ENCODE measurements at places on chromosomes 5 and 9. TPM values are rescaled to one million over a fixed set of nuclear protein-coding genes. Genes with fewer than 3 reads are reported as not detected.

- peaks cover 8% of the 10 kb centered on the region for H3K4me1 ChIP-seq
- H3K27me3 ChIP-seq: no peaks in the 10 kb centered on the region
- no peak overlapping the region for H3K4me3 ChIP-seq
- H3K36me3 ChIP-seq: no peaks in the 10 kb centered on the region
- H3K27ac ChIP-seq: no peak overlapping the region
Observed at GRCh38 chr5:73522989-73523388, 24.7 kb downstream of the BTF3 start.

GRCh38 chr5:56323505-56323904 lies 90.4 kb upstream of the ANKRD55 start:
- no peaks in the 10 kb centered on the region for H3K36me3 ChIP-seq
- no peak overlapping the region for H3K4me3 ChIP-seq
- DNase-seq: no peak
- H3K27me3 ChIP-seq: no peaks in the 10 kb centered on the region
- H3K4me1 ChIP-seq: peaks cover 11% of the 10 kb centered on the region

PRLR gene
- 18.7 TPM for total RNA-seq

GRCh38 chr5:2736872-2737271 lies 14.6 kb downstream of the IRX2 start:
- H3K4me3 ChIP-seq: no peak overlapping the region
- H3K27me3 ChIP-seq: peaks cover 34% of the 10 kb centered on the region
- no peaks in the 10 kb centered on the region for H3K36me3 ChIP-seq
- peaks cover 26% of the 10 kb centered on the region for H3K4me1 ChIP-seq
- no peak for DNase-seq

DNA sequence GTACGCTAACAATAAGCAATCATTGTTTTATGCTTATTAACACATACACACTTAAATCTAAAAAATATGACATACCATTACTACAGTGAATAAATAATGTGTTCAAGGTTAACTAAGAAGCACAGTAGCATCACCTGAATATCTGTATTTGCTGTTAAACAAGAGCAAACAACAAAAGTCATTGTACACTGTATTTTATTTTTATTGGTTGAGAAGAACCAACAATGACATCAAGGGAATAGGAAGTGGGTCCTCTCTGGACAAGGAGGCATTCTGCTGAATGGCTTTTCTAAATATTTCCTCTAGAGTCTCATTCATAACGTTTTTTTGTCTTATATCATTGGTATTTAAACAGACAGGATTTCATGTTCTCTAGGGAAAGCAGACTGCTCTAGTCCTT lies 460.4 kb downstream of the CDH9 start:
- DNase-seq: no peak
- H3K36me3 ChIP-seq: no peaks in the 10 kb centered on the region
- no peak overlapping the region for H3K4me3 ChIP-seq
- H3K27me3 ChIP-seq: no peaks in the 10 kb centered on the region

DNA sequence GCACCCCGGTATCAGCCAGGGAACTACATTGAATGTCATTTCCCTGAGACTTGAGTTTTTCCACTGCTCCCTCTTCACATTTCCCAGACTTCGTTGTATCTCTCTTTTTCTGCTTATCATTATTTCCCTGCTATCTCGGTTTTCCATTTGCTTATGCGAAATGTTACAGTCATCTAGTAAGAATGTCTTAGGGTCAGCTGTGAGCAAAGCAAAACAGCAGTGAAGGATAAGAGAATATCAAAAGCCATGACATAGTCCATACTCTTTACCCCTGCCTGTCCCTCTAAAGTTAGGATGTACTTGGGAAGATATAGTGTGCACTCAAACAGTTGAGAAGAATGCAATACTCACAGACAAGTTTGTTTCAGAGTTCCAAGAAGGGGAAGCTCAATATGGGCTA lies 88.7 kb downstream of the ITGA1 start:
- no peak overlapping the region for H3K27ac ChIP-seq
- no peaks in the 10 kb centered on the region for H3K27me3 ChIP-seq
- no peaks in the 10 kb centered on the region for H3K4me1 ChIP-seq
- no peaks in the 10 kb centered on the region for H3K36me3 ChIP-seq

KCNIP1 gene
- 0.34 TPM for total RNA-seq

COL15A1 gene
- 15.0 TPM for total RNA-seq

PCDHGA5 gene
- 4.0 TPM for total RNA-seq

DNA sequence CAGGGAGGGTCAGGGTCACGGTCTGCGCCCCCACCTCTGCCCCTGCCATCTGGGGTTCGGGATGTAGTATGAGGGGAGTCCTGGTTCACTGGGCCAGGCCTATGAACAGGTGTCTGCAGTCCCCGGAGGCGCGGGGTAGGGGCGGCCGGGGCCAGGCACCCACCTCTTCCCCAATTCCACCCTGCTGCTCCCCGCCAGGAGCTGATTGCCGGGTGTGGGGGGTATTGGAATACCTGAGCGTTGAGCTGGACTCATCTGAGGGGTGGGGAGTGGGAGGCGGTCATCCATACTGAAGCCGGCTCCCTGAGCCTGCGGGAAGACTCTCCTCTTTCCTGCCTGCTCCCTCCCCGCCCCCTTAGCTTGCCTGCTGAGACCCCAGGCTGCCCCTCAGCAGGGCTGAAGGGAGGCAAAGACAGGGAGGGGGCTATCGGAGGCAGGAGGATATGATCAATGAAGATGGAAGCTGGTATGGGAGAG lies 679 bp downstream of the SLC6A7 start:
- peaks cover 37% of the 10 kb centered on the region for H3K27me3 ChIP-seq
- H3K36me3 ChIP-seq: no peaks in the 10 kb centered on the region
- H3K4me3 ChIP-seq: no peak overlapping the region
- no peak overlapping the region for H3K27ac ChIP-seq

DNA sequence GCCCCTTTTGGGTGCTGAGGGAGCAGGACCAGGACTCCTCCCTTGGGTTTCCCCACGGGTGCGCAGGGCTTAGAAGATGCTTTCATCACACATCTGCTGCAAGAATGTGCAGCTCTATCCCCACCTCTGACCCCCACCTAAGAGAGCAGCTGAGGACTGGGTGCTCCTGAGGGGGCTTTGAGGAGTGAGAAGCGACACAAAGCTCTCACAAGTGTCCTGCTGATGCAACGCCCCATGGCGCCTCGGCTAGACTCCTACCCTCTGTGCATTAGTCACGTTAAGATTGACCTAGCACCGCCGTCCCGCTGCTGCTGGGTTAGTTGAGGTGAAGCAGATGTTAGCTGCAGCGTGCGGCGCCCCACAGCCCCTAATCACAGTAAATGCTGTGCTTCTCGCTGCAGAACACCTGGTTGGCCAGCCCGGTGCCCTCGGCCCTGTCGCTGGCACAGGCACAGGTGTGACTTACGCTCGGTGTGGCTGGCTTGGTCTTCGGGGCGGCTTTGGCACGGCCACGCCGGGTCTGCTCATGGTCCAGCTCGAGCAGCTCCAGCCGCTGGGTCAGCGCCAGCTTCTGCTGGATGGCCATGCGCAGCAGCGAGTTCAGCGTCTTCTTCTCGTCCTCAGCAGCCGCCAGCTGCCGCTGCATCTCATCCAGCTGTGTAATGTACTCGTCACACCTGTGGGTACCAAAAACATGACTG lies 45.0 kb upstream of the IPPK start:
- H3K27me3 ChIP-seq: no peaks in the 10 kb centered on the region
- H3K36me3 ChIP-seq: peaks cover 81% of the 10 kb centered on the region
- no peak overlapping the region for H3K4me3 ChIP-seq
- H3K27ac ChIP-seq: peak overlapping the region; percentile 78
- peak; percentile 72 for DNase-seq
- H3K4me1 ChIP-seq: peaks cover 56% of the 10 kb centered on the region

GRCh38 chr5:154146409-154146808 lies 44.1 kb upstream of the GALNT10 start:
- no peak for DNase-seq
- H3K36me3 ChIP-seq: no peaks in the 10 kb centered on the region
- H3K27ac ChIP-seq: no peak overlapping the region
- no peaks in the 10 kb centered on the region for H3K27me3 ChIP-seq
- no peaks in the 10 kb centered on the region for H3K4me1 ChIP-seq

DNA sequence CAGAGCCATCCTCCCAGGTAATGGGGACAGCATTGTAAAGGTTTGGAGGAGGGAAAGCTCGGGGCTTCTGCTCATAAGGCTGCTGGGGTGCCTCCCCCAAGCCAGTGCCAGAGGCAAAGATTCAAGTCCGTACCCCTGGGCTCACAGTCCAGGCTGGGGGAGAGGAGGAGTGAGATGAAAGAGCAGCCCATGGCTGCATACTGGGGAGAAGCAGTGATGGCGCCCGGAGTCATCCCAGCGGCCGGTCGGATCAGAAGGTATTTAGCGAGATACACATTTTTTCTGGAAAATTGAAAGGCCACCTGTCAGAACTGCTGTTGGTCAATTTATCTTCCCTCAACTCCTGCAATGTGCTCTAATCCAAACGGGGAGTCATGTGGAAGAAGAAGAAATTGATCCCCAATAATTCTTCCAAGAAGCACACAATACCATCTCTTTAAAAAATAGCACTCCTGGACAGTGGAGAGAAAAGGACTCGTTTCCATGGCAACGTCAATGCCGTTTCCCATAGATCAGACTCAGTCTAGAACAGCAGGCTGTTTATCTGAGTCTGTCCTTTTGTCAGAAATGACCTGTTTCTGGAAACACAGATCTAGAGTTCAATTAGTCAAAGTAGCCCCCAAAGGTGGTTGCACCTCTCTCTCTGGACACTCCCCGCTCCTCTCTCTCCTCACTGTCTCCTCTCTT lies 65.9 kb downstream of the NSG2 start:
- H3K36me3 ChIP-seq: no peaks in the 10 kb centered on the region
- H3K27me3 ChIP-seq: peaks cover 10% of the 10 kb centered on the region
- no peaks in the 10 kb centered on the region for H3K4me1 ChIP-seq
- no peak overlapping the region for H3K4me3 ChIP-seq
- DNase-seq: no peak

GRCh38 chr5:143955141-143955540 lies 143.2 kb downstream of the HMHB1 start:
- H3K36me3 ChIP-seq: no peaks in the 10 kb centered on the region
- H3K4me3 ChIP-seq: no peak overlapping the region
- H3K4me1 ChIP-seq: no peaks in the 10 kb centered on the region
- DNase-seq: no peak
- H3K27me3 ChIP-seq: no peaks in the 10 kb centered on the region

SARDH gene
- total RNA-seq: not detected

- no peaks in the 10 kb centered on the region for H3K27me3 ChIP-seq
- no peak overlapping the region for H3K4me3 ChIP-seq
- DNase-seq: peak; percentile 65
Observed at GRCh38 chr5:179225387-179225786, 119.9 kb downstream of the ADAMTS2 start.

SEMA6A gene
- 11.6 TPM for total RNA-seq

DNA sequence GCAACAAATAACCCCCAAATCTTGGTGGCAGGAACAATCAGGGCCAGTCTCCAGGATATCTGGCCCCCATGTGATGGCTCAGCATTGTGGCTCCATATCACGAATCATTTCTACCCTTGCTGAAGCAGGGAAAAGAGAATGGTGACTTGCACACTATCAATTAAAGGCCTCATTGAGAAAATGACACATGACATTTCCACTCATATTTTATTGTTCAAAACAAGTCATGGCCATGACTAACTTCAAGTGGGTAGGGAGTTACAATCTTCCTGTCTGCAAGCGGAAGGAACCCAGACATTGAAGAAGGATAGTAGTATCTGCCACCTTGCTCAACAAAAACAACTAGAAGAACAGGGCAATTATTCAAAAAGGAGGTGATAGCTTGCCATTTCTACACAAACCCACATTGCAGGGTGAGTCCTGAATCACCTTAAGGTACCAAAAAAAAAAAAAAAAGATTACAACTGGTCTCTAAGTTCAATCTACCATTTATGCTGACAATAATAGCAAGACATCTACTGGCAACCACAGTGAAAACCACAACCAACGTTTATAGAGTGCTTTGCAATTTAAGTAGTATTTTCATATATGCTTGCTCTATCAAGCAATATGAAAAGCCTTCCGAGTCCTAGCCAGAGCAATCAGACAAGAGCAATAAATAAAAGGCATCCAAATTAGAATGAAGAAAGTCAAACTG lies 186.7 kb upstream of the DAPK1 start:
- no peaks in the 10 kb centered on the region for H3K4me1 ChIP-seq
- no peak for DNase-seq
- H3K4me3 ChIP-seq: no peak overlapping the region
- H3K36me3 ChIP-seq: no peaks in the 10 kb centered on the region
- no peaks in the 10 kb centered on the region for H3K27me3 ChIP-seq
- no peak overlapping the region for H3K27ac ChIP-seq

GRCh38 chr5:124665625-124666024 lies 80.8 kb downstream of the ZNF608 start:
- H3K36me3 ChIP-seq: no peaks in the 10 kb centered on the region
- no peaks in the 10 kb centered on the region for H3K27me3 ChIP-seq
- no peak for DNase-seq
- H3K4me3 ChIP-seq: no peak overlapping the region
- peaks cover 34% of the 10 kb centered on the region for H3K4me1 ChIP-seq

DNA sequence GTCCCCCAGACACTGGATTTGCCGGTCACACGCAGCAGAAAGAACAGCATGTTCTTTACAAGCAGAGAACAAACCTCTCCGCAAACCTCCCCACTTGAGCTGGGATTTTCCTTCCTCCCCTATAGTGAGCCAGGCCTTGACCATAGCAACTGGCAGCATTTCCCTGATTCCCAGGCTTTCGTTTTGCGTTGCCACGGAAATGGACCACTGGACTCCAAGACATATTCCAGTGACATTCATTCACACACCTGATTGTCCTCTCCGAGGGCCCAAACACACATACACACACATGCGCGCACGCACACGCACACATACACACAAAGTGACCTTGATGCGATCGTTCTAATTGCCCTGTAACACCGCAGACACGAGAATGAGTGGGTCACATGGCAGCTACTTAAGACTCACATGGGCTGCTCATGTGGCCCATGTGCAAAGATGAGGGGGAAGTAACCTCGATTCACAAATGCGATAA lies 80.9 kb upstream of the CPEB4 start:
- no peaks in the 10 kb centered on the region for H3K36me3 ChIP-seq
- DNase-seq: no peak
- no peaks in the 10 kb centered on the region for H3K4me1 ChIP-seq
- no peak overlapping the region for H3K4me3 ChIP-seq
- no peak overlapping the region for H3K27ac ChIP-seq
- no peaks in the 10 kb centered on the region for H3K27me3 ChIP-seq

GRCh38 chr5:160185626-160186360 lies 43.5 kb upstream of the FABP6 start:
- no peaks in the 10 kb centered on the region for H3K27me3 ChIP-seq
- no peaks in the 10 kb centered on the region for H3K36me3 ChIP-seq
- no peak overlapping the region for H3K4me3 ChIP-seq
- DNase-seq: no peak
- H3K27ac ChIP-seq: no peak overlapping the region
- peaks cover 13% of the 10 kb centered on the region for H3K4me1 ChIP-seq

EPB41L4B gene
- total RNA-seq: 26.6 TPM

PITX1 gene
- total RNA-seq: 1.4 TPM

All from suprapubic skin (tissue), 4 donors.